Stimulated activated CD8-positive, alpha-beta memory T cell treated with anti-CD3 and anti-CD28 coated beads, Interleukin-4, amount 100 ng/mL, for 1 hour (primary cell): ENCODE measurements at places on chromosomes 7 and 10.

DNA sequence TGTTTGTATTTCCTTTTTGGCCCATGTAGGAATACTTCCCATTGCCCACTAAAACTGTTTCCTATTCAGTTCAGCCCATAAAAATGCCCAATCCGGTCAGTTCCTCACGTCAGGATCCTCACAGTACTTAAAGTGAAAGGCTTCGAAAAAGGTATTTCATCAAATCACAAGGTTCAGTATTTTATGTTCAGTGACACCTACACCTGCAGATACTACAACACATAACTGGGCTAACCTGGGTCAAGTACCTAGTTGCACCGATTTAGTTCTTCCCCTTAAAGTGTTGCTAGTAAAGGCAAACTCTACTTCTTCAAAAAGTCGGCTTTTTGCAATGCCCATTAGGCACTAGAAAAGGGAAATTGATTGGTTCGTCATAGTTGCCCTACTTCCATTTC is 1.1 kb downstream of the SNX13 start:
- no peak for DNase-seq

DNA sequence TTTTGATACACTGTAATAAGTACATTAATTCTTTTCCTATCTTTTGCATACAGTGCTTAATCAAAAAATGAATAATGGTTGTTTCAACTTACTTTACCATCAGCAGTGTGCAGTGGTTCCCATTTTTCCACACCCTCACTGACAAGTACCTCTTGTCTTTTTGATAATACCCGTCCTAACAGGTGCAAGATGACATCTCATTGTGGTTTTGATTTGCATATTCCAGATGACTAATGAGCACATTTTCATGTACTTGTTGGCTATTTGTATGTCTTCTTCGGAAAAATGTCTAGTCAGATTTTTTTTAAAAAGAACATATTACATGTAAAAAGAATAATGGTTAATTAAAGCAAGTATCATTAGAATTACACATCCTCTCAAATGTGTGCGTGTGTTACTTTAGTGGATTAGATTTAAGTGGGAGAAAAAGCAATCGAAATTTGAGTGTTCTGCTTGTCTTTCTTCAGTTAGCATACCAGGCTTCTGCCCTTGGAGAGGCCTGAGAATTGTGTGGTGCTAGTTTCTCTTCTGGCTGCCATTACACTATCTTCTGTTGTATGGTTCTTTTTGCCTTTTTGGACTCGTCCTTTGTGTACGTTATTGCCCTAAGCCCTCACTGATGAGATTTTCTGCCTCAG is 291.2 kb downstream of the AUTS2 start:
- no peak for DNase-seq

DNA sequence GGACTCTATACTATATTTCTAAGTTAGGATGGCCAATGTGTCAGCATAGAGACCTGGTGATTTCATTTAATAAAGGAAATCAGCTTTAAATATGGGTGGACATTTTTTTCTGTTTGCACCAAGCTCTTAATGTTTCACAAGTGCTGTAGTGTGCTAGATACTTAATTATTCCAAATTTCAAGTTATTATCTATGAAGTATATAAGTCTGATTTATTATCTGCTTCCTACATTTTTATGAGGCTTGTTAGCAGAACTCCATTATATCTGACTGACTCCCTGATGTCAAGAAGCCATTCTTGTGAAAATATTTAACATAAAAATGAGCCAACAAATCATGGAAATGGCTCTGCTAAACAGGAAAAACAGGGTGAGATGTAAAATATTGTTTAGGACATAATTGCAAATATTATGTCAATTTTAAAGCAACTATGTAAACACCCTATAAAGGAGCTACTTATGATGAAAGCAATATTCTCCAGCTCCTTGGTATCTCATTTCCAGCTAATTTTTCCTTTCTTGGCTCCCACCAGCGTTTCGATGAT is 1415.2 kb downstream of the GATA3 start:
- no peak for DNase-seq

DNA sequence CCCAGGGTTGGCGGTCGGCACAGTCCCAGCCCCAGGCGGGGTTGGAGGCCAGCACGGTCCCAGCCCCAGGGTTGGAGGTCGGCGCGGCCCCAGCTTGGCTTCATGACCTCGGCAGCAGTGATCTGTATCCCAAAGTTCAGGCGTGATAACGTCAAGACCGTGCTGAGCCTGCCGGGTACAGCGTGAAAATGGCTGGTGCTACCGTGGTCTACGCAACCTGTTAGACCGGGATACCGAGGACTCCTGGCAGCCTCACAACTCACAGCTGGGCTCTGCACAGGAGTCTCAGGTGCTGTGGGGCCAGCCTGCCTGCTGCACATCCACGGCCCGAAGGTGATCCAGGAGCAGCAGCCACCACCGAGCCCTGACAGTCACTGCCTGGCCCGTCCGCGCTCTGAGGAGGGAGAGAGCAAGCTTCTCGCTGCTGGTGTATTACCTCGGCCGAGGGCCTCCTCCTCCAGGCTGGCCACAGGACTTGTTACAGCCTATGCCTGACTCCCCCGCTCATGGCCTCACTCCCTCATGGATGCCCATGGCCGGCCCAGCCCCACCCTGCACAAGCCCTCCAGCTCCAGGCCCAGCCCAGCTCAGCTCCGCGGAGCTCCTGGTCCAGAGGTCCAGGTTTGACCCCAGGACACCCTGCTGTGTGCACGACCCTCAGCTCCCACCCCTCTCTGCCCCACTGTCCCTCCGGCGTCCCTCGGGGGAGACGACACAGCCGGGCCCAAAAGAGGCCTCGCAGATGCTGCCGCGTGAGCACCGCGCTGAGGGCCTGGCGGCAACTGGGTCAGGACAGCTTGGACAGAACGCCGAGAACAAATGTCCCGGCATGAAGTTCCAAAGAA is 156.0 kb downstream of the ELFN1 start:
- DNase-seq = no peak

DNA sequence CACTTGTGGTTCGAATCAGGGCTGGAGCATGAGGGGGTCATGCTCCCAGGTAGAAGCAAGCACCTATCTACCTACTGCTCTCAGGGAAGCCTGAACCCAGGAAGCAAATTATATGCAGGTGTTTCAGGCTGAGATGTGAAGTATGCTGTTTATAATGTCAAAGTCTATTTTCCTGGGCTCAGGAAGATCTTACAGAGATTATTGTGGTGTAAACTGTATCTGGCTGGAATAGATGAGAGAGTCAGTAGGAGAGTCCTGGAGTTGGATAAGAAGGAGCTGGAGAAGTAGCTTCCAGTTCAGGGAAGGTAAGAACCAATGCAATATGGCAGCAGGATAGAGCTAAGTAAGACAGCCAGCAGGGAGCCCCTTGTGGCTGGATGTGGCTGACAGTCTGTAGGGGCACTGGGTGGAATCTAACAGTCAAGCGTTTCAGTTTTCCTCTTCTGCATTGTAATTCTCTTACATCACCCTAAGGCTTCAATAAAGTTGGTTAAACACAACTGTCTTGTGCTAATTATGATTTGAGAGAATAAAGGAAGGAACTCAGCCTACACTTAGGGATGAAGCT is 105.9 kb upstream of the EEPD1 start:
- no peak for DNase-seq

DNA sequence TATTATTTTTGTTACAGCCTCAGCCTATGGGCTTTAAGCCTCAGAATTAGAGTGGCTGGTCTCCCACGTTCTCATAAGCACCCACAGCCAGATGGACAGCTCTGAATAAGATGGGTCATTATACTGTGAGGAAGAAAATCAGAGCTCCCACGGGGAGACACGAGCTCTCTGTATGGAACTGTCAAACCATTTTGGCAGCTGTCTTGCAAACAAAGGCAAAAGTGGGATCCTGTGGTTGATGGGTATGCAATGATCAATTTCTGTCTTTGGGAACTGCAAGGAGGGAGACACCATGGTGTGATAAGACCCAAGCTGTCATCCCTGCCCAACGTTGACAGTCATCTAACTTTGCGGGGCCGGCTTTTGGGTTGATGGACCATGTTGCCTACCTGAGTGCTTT is 614.3 kb downstream of the TYW1 start:
- DNase-seq = no peak

GRCh38 chr10:88792661-88793060 is 9.9 kb upstream of the LIPM start:
- DNase-seq = no peak

GRCh38 chr10:98076086-98076485 is 45.7 kb upstream of the CRTAC1 start:
- no peak for DNase-seq

- no peak for DNase-seq
Measured at GRCh38 chr7:130622866-130623265, 45.7 kb downstream of the COPG2 start.

GRCh38 chr7:379456-380138 is 89.6 kb downstream of the FOXL3 start:
- no peak for DNase-seq

GRCh38 chr10:83725567-83725966 is 413.7 kb upstream of the GHITM start:
- DNase-seq = no peak

DNA sequence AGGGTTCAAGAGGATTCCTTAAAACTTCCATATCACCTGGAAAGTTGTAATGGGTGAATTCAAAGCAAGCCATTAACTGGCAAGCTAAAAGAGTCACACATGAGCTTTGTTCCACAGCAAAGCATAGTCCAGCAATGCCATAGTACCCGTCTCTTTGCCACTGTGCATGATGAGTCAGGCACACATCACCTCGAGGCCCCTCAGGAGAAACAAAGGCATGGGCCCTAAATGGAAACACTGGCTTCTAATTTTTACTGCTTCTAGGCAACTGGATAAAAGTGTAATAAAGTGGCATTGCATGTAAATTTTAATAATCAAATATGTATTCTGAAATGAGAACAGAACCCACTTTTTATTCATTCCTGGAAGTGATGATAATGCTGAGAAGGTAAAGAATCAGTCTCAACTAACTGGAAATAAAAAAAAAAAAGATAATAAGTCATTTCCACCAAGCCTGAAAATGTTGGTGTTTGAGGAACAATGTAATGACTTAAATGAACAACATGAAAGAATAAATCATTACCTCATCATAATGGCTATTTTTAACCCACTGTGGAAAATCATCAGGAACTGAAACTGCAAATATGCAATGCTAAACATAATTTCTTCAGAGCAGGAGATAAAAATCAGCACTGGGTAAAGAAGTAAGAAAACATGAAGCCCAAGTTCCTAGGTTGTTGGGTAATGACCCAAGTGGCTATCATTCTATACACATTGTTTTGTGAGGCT is 104.9 kb downstream of the CDK6 start:
- no peak for DNase-seq

DNA sequence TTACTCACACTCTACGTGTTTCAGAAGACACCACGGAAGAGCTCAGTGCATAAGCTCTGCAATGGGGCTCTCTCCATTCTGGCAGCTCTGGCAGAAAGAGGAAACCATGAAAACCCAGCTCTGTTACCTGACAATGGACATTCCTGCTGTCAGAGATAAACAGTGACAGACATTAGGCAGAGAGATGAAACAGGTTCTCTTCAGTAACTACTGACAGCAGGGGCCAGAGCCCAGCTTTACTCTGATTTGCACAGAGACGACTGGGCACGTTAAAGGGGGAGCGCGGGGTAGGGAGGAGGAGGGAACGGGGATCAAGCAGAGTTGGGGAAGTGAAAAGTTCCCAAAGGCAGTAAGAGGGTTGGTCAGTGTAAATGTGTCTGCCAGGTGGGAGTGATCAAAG is 206.1 kb downstream of the RAMP3 start:
- DNase-seq = no peak

DNA sequence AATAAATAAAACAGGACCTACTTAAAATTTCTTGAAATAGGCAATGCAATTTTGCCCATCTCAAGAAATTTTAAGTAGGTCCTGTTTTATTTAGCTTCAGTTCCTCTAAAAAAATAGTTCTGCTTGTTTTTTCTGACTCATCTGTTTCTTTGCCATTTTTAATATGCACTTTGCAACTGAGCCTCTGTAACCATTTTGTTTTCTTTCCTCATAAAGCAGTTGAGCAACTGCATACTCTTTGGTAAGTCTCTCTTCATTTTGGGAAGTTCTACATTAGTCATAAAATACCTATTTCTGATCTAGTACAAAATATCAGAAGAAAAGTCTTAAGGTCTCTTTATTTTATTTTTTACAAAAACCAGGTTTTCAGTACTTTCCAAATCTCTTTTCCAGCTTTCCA is 18.0 kb downstream of the TAS2R40 start:
- no peak for DNase-seq

DNA sequence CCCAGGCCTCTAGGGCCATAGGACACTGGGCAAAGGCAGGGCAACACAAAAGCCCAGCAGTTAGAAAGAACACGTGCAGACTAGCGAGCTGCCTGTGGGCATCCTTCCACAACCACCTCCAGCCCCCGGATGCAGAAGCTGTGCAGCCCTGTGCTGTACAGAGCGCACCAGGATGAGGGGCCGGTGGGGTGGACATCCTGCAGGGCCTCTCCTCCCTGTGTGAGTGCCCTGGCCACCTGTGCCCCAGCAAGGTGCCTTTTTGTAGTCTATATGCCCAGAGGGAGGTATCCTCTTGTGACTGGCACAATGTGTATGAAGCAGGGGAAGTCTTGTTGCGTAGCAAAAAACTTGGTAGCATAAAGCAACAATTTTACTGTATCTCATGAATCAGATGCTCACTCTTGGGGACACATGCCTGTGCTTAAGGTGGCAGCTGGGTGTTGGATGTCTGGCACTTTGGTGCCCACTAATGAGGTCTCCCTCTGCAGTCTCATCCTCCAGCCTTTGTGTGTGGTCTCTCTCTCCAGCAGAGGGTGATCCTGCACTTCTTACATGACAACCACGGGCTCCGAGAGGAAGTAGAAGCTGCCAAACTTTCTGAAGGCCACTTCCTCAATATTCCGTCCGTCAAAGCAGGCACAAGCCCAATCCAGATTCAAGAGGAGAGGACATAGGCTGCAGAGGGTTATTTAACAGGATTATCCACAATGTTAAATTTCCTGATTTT is 8.7 kb downstream of the NCAPG2 start:
- no peak for DNase-seq

DNA sequence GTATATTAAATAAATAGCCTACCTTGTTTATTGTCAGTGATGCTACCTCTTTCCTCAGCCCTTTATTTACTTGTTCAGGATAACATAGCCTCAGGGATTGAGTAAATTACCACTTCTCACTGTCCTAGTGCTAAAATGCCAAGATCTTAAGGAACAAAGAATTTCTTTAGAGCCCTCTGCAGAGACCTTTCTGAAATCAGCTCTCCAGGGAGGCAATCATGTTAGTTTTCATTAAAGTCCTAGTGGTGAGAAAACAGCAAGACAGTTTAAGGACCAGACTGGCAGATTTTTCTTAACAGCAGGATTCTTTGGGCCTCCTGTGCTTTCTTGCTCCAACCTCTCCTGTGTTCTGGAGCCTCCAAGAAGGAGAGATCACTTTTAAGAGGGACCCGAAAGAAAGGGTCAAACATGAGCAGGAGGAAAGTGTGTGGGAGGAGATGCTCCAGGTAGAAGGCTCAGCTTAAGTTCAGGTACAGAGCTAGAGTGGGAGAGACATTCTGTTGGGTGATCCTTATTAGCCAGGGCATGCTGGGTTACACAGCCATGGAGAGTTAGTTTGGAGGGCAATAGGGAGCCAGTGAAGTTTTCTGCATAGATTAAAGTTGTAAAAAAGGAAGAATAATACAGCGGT is 1.2 kb upstream of the PLCE1 start:
- DNase-seq = no peak
